ENCODE measurements at places on chromosomes 3 and 15.

DNA sequence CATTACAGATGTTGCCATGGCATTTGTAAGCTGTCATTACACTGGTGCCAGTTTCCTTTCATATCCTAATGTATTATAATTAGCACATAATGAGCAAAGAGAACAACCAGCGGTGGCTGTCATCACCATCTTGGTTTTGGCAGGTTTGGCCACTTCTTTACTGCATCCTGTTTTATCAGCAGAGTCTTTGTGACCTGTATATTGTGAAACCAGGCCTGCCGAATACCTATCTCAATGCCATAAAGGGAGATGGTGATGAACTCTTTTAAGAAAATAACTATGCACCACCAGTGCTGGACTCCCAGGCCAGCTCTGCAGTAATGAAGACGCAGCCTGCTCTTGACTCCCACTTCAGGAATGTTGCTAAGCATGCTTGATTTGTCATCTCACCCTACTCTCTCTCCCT lies 458.1 kb upstream of the NR2F2 start:
- no peak for DNase-seq

GRCh38 chr3:21888656-21889055 lies 137.6 kb upstream of the ZNF385D start:
- no peak for DNase-seq

DNA sequence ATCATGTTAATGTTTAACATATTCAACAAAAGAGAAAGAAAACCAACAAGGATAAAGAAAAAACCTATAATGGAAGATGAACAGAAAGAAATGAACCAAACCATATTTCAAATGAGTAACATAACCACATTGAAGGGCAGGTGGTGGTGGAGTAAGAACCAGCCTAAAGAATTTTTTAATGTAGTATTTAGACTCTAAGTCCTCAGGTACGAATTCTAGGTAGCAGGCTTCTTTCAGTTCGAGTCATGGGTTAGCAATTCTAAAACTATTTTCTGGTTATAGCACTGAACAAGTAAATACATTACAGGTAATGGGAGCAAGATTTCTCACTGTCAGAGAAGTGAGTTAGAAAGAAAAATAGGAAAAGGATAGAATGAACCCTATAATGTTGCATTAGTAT lies 24.4 kb downstream of the DCBLD2 start:
- no peak for DNase-seq

GRCh38 chr3:169146866-169147237 lies 516.7 kb downstream of the MECOM start:
- DNase-seq, result no peak

- DNase-seq, result no peak
Observed at GRCh38 chr15:96701877-96702276, 371.4 kb downstream of the NR2F2 start.

GRCh38 chr3:54891540-54891897 lies 36.3 kb downstream of the LRTM1 start:
- DNase-seq, result no peak

- no peak for DNase-seq
Observed at GRCh38 chr3:151538456-151539393, 77.9 kb upstream of the IGSF10 start.

GRCh38 chr3:154122912-154123559 lies 1.8 kb downstream of the ARHGEF26 start:
- no peak for DNase-seq

DNA sequence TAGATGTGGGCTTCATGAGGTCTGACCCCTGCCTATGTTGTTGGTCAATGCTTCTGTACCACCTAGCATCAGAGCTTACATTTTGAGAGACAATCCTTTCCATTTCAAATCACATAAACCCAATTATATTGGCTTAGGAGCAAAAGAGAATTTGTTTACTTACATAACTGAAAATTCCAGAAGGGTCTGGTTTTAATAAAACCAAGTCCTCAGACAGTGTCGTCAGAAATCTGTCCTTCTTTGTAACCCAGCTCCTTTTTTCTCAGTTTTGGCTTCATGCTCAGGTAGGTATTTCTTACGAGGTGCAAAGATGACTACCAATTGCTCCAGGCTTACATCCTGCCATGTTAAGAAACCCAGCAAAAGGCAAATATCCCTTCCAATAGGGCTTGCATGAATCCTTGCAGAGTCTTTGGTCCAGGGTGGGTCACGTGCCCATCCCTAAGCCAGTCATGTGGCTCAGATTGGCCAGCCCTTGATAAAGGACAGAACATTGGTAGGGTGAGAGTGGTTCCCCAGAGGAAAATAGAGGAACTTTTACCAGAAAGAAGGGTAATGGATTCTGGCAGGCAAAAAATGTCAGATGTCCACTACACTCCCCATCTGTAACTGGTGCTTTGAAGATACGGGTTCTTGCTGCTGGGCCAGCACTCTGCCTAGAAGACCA lies 50.2 kb upstream of the VILL start:
- DNase-seq, result no peak

Data from CD4-positive, alpha-beta T cell treated with Interleukin-2 at 100 ng/mL for 4 hours (primary cell).